ENCODE measurements at places on chromosomes 12 and 14. TPM values are rescaled to one million over a fixed set of nuclear protein-coding genes. Genes with fewer than 3 reads are reported as not detected.

- no peak for DNase-seq
Observed at GRCh38 chr12:30269496-30269895, 426.2 kb downstream of the IPO8 start.

RNASE4 gene
- 2.4 TPM for total RNA-seq

GRCh38 chr14:91313154-91313850 lies 68.8 kb upstream of the GPR68 start:
- DNase-seq: no peak

APOLD1 gene
- total RNA-seq: 0.44 TPM

R3HDM2 gene
- 37.5 TPM for total RNA-seq

TGM1 gene
- 5.2 TPM for total RNA-seq

GRCh38 chr14:69868363-69868963 lies 10.8 kb upstream of the SMOC1 start:
- DNase-seq: no peak

KIF26A gene
- total RNA-seq: 53.4 TPM

HOXC10 gene
- total RNA-seq: not detected

DNA sequence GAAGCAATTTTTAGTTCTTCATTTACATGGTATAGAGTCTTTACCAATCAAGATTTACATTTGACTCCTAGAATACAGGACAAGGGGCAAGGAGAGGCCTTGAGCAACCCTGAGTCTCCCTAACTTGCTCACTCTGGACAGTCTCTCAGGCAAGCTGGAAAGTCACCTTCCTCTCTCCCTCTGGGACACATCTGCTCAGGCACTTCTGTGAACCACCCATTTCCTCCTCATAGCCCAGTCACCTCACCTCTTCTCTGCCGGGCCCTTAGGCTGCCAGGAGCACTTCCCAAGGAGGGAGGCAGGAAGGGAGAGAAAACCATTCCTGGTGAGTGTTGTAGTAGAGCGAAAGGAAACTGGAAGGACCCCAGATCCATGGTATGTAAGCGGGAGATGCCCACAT lies 202.8 kb downstream of the TTC7B start:
- no peak for DNase-seq

MYH6 gene
- total RNA-seq: 0.09 TPM

- peak; percentile 66 for DNase-seq
Observed at GRCh38 chr12:113049976-113050742, 6.4 kb upstream of the DTX1 start.

IGF1 gene
- total RNA-seq: not detected

GRCh38 chr12:116880817-116881324 lies 370 bp downstream of the HRK start:
- DNase-seq: peak; percentile 71

DNA sequence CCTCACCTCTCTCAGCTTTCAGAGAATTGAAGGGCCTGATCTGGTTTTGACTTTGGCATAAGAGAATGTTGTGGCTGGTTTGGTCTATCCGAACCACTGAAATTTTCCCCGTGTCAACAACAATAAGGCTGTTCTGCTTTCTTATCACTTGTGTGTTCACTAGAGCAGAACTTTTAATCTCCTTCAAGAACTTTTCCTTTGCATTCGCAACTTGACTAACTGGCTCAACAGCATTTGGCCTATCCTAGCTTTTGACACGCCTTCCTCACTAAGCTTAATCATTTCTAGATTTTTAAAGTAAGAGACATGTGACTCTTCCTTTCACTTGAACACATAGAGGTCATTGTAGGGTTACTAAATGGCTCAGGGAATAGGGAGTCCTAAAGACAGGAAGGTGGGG lies 25.9 kb upstream of the EDDM3A start:
- no peak for DNase-seq

DNA sequence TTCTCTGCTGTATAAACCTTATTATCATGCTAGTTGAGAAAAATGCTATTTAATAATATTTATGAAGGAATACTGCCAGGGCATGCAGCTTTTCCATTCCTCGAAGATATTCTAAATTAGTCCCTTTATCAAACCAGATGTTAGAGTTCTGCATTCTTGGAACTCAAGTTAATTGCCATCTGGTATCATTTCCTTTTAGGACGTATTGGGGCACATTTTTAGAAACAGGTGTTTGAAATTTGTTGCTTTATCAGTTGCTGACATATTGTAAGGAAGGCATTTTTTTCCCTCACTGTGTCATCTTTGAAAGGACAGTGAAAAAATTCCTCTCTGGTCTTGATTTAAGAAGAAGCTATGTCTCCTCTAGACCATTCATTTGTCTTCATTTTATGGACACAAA lies 471.2 kb upstream of the PRICKLE1 start:
- no peak for DNase-seq

TSPAN11 gene
- 6.1 TPM for total RNA-seq

- no peak for DNase-seq
Observed at GRCh38 chr14:28059254-28059653, 707.3 kb upstream of the FOXG1 start.

DNA sequence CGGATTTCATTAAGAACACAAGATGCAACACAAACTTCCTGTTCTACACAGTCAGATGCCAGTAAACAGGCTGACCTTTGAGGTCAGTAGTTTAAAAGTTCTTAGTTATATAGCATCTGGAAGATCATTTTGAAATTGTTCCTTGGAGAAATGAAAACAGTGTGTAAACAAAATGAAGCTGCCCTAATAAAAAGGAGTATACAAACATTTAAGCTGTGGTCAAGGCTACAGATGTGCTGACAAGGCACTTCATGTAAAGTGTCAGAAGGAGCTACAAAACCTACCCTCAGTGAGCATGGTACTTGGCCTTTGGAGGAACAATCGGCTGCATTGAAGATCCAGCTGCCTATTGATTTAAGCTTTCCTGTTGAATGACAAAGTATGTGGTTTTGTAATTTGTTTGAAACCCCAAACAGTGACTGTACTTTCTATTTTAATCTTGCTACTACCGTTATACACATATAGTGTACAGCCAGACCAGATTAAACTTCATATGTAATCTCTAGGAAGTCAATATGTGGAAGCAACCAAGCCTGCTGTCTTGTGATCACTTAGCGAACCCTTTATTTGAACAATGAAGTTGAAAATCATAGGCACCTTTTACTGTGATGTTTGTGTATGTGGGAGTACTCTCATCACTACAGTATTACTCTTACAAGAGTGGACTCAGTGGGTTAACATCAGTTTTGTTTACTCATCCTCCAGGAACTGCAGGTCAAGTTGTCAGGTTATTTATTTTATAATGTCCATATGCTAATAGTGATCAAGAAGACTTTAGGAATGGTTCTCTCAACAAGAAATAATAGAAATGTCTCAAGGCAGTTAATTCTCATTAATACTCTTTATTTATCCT lies 13.5 kb downstream of the PTGER2 start:
- no peak for DNase-seq

DNA sequence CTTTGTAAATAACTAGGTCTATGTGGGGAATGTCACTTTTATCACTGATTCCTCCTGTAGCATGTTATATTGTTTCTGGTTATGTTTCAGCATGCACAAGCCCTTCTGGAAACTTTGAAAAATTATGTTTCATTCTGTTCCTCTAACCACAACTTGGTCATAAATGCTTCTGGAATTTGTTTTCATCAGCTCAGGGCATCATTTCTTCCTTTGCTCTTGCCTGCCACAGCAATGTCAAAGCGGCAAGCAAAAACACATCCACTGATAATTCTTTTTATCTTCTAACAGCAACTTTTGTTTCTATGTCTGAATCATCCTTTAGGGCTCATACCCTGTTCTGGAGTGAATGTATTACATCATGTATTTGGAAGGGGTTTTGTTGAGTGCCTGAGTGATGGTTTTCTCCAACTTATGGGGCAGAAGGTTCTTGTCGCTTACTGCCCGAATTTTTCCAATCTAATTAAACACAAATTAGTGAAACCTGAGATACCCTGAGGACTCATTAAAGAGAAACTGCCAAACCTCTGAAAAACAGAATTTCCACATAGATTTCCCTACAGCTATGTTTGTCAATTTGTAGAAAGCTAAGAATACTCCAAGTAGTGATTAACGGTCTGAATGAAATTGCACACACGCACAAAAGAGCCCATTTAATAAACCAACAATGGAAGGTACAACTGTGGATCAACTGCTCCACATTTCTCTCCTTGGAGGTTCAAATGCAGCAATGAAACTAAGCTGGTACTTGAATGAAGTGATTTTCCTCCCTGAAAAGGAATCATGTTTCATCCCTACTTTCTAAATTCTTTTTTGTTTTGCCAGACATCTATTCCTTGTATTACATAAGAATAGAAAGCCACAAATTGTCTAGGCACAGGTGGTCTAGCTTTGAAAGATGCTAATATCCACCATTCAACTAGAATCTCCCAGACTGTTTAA lies 173.5 kb upstream of the KRR1 start:
- no peak for DNase-seq

KRT2 gene
- not detected for total RNA-seq

GRCh38 chr12:88223519-88223918 lies 81.4 kb downstream of the TMTC3 start:
- DNase-seq: no peak

DNA sequence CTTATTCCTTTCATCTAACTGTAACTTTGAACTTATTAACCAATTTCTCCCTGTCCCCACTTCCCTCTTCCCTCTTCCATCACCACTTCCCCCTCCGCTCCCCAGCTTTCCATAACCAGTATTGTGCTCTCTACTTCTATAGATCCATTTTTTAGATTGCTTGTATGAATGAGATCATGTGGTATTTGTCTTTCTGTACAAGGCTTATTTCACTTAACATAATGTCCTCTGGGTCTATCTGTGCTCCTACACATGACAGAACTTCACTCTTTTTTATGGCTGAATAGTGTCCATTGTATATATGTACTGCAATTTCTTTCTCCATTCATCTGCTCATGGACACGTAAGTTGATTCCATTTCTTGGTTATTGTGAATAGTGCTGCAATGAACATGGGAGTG lies 14.4 kb downstream of the ERP27 start:
- no peak for DNase-seq

PLEKHG7 gene
- not detected for total RNA-seq

GRCh38 chr14:61545726-61546455 lies 149.4 kb upstream of the HIF1A start:
- DNase-seq: no peak

DNA sequence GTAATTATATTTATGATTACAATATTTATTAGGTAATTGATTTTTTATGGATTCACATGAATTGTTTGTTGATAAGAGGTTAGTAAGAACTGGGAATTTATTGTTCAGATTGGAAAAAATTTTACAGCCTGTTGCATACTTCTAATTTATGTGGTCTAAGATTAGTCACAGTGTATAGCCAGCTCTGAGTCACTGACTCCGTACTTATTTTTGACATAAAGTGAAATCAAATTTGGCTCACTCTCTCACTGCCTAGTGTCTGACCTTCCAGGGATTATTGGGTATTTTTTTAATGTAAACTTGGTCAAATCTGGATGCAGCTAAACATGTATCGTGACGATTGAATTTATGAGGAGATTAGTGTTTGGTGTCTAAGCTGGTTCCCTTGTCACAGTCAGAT lies 109.3 kb downstream of the PTPRQ start:
- no peak for DNase-seq

- no peak for DNase-seq
Observed at GRCh38 chr12:84601483-84601882, 311.1 kb downstream of the SLC6A15 start.

RHEBL1 gene
- total RNA-seq: 6.9 TPM

KRT72 gene
- total RNA-seq: 0.11 TPM

ZDHHC22 gene
- total RNA-seq: 38.6 TPM

POTEM gene
- total RNA-seq: not detected

DNA sequence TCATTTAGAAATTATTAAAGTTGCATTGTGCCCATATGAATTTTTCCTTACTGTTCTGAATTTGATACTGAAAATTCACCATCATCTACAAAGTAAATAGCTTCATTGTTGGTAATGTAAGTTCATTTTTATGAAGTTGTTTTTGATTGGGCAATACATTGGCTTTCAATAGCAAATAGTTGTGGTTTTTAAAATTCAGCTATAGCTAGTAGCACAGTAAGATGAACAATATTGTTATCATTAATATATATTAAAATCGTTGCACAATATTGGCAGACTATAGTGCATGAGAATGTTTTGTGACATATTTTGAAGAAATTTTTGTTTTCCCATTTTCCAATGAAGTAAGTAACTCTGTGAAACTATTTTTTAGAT lies 575.0 kb downstream of the PRKD1 start:
- no peak for DNase-seq

KLHDC1 gene
- total RNA-seq: not detected

GALNT9 gene
- total RNA-seq: 0.90 TPM

GRCh38 chr12:123200414-123200813 lies 32.5 kb downstream of the MPHOSPH9 start:
- no peak for DNase-seq

GRCh38 chr12:5548152-5548943 lies 116.4 kb downstream of the NTF3 start:
- no peak for DNase-seq

PLEKHD1 gene
- total RNA-seq: 1.0 TPM

DNA sequence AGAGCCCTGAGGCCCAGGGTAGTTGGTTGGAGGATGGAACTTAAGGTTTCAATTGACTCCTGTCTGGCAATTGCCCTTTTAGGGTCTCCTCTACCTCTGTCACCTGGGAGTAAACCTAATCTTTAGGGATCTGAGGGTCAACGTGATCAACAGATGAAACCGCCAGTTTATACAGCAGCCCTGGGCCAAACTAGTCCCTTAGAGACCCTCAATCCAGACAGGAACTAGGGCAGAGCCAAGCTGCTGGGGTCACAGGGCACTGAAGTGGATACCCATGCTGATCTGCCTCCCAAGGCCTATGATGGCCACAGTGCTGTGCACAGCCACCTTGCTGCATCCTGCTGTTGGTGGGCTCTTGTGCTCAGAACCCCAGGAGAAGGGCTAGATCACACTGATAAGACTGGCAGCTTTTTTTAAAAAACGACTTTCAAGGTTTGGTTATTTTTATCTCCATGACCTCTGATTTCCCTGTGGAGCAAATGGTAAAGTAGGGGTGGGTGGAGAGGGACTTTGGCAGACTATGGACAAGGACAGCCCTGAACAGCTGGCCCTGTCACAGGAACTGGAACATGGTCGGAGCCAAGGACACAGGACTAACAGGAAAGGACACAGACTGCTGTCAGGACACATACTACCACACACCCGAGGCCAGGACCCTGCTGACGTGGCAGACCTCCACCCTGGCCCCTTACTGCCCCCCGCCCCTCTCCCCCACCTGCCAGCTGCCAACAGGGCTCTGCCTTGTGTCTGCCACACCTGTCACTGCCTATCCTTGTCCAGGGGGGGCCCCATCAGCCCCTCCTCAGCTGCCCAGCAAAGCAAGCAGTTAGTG lies 474 bp downstream of the FITM1 start:
- DNase-seq: no peak

- DNase-seq: no peak
Observed at GRCh38 chr12:112368856-112369255, 13.4 kb downstream of the HECTD4 start.

LHX5 gene
- total RNA-seq: 1.5 TPM

GRCh38 chr14:74669256-74669655 lies 43.6 kb downstream of the AREL1 start:
- no peak for DNase-seq

CLEC1B gene
- total RNA-seq: not detected

GRCh38 chr12:114936148-114937079 lies 252.4 kb upstream of the TBX3 start:
- DNase-seq: no peak

CLEC9A gene
- total RNA-seq: not detected

GSG1 gene
- not detected for total RNA-seq

GRCh38 chr12:122729583-122730214 lies 945 bp downstream of the HCAR1 start:
- no peak for DNase-seq

- peak; percentile 45 for DNase-seq
Observed at GRCh38 chr12:114562654-114563053, 121.3 kb downstream of the TBX3 start.

SIX4 gene
- total RNA-seq: 41.6 TPM

TAS2R46 gene
- total RNA-seq: 0.85 TPM

GRCh38 chr14:58278177-58278576 lies 20.2 kb upstream of the ARID4A start:
- no peak for DNase-seq

Data from WTC11 (cell line).